Lower leg skin (tissue), 4 donors: ENCODE measurements at places on chromosomes 1 and 21. TPM values are rescaled to one million over a fixed set of nuclear protein-coding genes. Genes with fewer than 3 reads are reported as not detected.

Gene TFF2
- total RNA-seq: not detected

Gene LCE6A
- total RNA-seq: 207 TPM

Gene CD244
- 0.63 TPM for total RNA-seq

Gene PKNOX1
- total RNA-seq: 11.8 TPM

Gene ITGB2
- total RNA-seq: 18.4 TPM

Gene CHIA
- total RNA-seq: not detected

Gene TCHH
- total RNA-seq: 29.5 TPM
